Inflammatory macrophage treated with lipopolysaccharide for 4 hours (primary cell): ENCODE measurements at places on chromosomes 1 and 21.
A peak's percentile ranks its signal among the peaks of the same experiment; 100 is the strongest.

DNA sequence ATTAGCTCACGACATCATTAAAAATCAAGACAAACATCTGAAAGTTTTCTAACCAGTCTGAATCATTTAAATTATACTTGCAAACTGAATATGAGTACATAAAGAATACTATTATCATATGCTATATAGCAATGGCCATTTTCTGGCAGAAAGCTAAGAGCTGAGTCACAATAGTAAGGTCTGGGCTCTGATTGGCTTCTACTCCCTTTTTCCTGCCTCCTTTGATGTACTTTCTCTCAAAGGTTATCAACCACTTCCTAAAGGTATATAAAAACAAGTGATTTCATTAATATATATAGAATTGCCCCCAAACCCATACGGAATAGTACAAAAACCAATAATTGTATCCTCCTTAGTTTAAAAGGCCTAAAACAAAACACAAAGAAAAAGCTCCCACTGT, 7.0 kb downstream of the KCNA3 start:
- no peak for DNase-seq

DNA sequence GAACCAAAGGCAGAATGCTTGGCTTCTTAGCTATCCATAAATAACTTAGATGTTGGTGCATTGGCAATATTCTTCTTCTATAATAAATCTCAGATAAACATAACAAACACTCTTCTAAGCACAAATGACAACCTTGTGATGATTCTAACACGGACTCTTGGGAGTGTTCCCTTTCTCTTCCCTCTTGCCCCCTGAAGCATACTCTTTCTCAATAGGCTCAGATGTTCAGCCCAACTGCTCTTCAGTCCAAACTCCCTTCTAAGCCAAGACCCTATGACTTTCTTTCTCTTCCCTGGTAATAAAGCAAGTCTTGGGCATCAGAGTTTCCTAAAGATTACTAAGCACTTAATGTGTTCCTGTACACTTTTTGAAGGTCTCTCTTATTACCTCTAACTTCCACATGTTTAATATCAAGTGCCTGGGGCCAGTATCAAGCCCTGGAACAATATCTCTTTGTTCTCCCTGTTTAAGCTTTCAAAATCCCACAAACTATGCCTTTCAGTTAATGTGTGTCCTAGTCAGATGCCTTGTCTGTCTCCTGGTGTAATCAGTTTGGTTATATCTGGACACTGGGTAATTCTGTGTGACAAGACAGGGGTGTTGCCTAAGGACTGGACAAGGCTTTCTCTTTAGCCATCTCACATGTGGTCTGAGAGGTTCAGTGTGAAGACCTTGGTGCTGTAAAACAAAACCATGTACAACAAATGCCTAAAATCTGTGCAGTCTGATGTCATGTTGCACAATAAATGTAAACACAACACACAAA, 92.9 kb upstream of the IVNS1ABP start:
- peak; percentile 68 for DNase-seq

GRCh38 chr1:1034439-1034781, 14.5 kb downstream of the AGRN start:
- DNase-seq: no peak

DNA sequence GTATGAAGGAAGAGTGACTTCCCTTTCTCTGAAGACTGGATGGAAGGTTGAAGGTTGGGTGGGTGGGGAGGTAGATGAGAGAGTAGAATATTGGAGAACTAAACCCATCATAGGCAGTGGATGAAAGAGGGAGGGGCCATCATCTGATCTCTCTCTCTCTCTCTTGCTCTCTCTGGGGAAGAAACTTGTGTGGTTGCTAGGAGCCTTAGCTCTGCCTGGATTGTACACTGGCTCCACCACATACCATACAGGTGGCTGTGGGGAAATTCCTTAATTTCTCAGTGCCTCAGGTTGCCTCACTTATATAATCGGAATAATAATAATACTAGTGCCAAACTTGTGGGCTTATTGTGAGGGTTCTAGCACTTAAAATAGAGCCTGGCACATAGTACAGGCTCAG, 9.5 kb downstream of the XCL1 start:
- DNase-seq: no peak

DNA sequence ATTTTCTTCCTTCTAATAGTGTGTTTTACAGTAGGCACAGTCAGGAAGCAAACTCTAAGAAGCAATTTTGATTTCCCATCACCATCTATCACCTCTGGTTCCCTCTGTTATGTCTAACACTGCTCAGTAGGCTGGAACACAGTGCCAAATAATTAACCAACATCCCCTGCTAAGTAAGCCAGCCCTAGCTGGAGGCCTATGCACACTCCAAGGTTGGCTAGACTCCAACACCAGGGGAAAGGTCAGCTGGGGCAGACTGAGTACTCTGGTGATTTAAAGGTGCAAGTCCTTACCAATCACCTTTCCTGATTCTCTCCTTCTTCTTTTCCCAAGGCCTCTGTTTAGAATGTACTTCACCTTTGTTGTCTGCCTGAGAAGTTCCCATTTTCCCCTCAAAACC, 46.5 kb upstream of the BEND5 start:
- DNase-seq: no peak

- no peak for DNase-seq
These were observed 2.4 kb upstream of the COL11A1 start for GRCh38 chr1:103110701-103111100.

DNA sequence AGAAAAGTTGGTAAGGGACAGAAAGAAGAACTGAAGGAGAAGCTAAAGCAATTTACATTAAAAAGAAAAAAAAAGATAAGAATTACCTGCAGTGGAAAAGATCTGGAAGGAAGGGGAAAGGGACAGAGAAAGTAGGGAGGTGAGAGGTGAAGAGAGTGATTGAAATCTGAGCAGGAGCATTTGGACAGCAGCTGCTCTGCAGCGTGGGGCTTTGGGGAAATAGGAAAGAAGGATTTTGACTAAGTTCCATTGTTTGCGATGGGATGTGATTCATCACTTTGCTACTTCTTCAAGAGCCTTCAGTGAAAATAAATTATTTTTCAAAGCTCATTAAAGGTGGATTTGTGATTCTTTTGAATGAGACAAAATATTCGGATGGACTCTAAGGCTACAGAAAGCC, 26.1 kb upstream of the NMNAT2 start:
- no peak for DNase-seq

DNA sequence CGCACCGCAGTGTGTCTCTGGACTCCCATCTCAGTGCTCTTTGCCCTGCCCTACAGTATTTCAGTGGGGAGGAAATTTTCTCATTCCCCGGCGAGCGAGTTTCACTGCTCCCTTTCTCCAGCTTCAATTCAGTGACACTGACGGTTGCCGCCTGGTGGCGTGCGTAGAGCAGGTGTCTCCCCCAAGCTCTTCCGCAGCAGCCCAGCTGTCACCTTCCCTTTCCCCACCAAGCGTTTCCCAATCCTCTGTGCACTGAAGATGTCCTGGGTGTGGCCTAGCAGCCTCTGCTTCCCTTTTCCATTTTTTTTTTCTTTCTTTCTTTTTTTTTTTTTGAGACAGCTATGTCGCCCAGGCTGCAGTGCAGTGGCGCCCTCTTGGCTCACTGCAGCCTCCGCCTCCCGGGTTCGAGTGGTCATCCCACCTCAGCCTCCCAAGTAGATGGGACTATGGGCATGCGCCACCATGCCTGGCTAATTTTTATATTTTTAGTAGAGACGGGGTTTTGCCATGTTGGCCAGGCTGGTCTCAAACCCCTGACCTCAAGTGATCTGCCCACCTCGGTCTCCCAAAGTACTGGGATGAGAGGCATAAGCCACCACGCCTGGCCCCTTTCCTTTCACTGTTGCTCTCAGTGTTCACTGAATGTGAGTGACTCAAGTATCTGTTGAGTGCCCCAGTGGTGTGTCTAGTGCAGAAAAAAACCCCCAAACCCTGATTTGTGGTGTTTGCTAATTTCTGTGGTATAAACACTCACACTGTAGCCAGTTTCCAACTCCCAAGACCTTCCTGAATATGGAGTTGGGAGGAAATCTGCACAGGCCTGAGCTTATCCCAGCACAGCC, 30.1 kb downstream of the TNFRSF1B start:
- DNase-seq: peak; percentile 95

GRCh38 chr1:183480971-183481441, 8.7 kb downstream of the SMG7 start:
- DNase-seq: peak; percentile 51

- peak; percentile 79 for DNase-seq
These were observed 16.3 kb upstream of the ATP5PO start for GRCh38 chr21:33931799-33932390.
